ENCODE measurements at places on chromosomes 16 and 17.
A peak's percentile ranks its signal among the peaks of the same experiment; 100 is the strongest.

DNA sequence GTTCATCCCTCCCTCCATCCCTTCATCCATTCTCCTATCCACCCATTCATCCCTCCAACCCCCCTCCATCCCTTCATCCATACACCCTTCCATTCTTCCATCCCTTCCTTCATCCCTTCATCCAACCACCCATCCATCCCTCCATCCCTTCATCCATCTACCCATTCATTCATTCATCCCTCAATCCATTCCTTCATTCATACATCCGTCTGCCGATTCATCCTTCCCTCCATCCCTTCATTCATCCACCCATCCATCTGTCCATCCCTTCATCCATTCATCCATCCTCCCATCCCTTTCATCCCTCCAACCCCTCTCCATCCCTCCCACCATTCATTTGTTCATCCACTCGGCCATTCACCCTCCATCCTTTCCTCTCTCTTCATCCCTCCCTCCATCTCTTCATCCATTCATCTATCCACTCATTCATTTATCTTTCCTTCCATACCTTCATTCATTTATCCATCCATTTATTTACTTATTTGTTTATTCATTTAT is 95.7 kb downstream of the FOXL1 start:
- no peak for DNase-seq

DNA sequence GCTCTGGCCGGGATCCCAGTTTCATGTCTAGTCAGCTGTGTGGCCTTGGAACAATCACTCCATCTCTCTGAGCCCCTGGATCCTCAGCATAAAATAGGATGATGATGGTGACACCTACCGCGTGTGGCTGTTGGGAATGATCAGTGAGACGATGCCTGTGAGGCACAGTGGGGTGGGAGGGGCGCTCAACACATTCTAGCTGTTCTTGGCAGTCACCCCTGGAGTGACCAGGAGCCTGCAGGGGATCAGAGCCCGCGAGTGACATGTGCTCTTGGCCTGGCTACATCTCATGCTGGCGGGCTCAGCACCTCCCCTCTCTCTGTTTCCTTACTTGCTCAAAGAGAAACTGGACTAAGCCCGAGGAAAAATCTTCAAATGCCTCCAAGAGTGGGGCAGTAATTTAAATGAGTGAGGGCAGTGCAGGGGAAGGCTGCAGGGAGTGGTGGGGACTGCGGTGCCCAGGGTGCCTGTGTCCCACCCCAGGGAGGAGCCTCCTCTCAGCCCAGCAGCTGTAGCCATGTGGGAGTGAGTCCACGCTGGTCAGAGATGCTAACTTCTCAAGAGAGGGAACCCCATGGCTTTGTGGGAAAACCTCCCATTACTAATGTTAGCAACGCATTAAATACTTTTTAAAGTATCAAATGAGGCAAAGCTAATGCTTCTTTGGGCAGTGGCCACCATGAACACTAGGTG is 23.1 kb upstream of the DOK4 start:
- no peak for DNase-seq

DNA sequence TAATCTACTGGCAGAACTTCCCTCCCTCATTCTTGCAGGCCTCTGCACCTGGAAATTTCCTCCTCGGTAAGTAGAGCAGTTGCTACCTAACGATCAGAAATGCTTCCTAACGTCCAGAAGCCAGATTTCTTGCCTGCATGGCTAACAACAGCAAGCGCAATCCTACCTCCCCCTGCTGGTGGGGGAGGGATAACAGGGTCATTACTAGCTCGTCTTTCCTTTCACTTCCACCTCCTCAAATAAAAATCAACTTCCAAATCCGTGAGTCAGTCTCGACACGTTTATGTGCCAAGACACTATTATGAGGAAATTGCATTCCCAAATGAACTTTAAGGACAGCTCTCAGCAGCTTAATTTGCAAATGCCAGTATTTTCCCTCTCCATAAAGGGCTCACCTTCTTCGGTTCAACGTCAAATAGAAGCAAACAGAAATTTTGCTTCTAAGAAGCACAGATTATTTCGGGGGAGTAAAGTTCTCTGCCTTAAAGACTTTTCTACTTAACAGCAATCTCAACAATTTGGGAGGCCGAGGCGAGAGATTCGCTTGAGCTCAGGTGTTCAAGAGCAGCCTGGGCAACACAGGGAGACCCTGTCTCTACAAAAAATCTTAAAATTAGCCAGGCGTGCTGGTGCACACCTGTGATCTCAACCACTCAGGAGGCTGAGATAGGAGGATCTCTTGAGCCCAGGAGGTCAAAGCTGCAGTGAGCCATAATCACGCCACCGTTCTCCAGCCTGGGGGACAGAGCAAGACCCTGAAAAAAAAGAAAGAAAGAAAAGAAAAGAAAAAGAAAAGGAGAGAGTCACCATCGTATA is 188.6 kb upstream of the PSMD7 start:
- no peak for DNase-seq

DNA sequence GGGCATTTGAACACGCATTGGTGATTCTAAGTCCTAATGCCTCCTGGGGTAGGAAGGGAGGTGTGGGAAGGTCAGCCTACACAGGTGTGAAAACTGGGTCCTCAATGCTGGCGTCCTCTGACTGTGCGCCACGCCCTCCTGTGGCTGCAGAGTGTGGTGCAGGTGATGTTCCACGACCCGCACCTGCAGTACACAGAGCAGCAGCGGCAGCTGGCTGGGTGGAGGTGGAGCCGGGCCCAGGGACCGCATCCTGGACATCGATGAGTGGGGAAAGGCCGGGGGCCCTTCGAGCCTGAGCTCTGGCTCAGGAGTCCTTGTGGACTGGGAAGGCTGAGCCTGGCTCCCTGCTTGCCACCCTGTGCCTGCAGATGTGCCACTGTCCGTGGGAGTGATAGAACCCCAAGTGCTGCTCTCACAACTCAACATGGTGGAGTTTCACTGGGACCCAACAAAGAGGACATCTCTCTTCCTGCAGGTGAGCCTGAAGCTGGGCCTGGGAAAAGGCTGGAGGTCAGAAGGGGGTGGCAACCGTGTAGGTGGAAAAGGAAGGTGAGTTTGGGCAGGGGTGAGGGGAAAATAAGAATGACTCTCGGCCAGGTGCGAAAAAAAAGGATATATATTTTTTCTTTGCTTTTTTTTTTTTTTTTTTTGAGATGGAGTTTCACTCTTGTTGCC is 14.0 kb upstream of the STAC2 start:
- DNase-seq = peak; percentile 24

DNA sequence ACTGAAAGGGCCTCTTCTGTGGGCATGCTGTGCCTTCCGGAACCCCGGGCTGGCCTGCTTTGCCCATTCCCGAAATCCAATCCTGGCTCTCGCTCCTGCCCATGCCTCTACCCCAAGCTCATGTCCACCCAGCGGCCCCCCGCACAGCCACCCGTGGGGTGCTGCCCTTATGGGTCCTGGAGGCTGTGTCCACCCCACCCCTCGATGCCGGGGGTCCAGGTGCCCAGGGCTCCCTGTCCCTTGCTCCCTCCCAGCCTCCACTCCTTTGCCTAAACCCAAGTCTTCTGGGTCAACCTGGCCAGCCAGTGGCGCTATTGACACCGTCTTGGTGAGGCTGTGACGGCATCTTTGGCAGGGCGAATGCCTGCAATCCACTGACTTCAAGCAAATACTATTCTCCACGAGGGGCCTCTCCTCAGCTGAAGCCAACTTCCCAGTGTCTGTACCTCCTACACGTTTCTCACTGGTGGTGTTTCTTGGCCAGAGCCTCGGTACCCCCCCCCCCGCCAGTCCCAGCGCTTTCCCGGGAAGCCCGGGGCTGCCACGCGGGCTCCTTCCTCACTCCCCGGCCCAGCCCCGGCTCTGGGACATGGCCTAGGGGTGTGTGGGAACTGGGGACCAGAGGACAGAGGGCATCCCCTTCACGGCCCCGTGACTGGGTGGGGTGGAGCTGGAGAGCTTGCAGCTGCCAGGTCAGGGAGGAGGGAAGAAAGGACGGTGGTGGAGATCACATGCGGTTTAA is 12.2 kb upstream of the DUS1L start:
- no peak for DNase-seq
